Central memory CD8-positive, alpha-beta T cell (primary cell): ENCODE measurements at places on chromosomes 5 and 9.
A peak's percentile ranks its signal among the peaks of the same experiment; 100 is the strongest.

DNA sequence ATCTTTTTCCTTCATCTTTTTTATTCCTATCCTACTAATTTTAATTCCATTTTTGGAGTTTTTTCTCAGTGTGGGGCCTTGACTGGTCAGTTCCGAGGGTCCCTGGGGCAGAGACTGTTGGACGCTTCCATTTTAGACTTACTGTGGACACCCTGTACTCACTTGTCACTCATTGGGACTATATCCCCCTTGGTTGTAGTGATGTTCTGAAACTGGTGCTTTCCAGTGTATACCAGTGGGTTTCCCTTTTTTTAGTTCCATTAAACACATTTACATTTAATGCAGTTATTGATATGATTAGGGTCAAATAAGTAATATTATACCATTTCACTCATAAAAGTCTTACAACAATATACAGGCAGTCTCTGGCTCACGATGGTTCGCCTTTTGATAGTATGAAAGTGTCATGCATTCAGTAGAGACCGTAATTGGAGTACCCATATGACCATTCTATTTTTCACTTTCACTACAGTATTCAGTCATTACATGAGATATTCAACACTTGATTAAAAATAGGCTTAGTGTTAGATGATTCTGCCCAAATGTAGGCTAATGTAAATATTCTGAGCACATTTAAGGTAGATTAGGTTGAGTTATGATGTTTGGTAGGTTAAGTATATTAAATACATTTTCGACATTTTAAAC lies 46.0 kb downstream of the CNOT6 start:
- no peaks in the 10 kb centered on the region for H3K27me3 ChIP-seq
- no peak overlapping the region for H3K4me3 ChIP-seq
- no peak for DNase-seq
- H3K27ac ChIP-seq, result peak overlapping the region; percentile 88
- H3K4me1 ChIP-seq, result peaks cover 15% of the 10 kb centered on the region

- H3K4me1 ChIP-seq, result no peaks in the 10 kb centered on the region
- H3K27ac ChIP-seq, result no peak overlapping the region
- H3K27me3 ChIP-seq, result no peaks in the 10 kb centered on the region
- DNase-seq, result no peak
- H3K36me3 ChIP-seq, result no peaks in the 10 kb centered on the region
- H3K4me3 ChIP-seq, result no peak overlapping the region
Measured at GRCh38 chr5:68459093-68459809, 243.7 kb downstream of the PIK3R1 start.

DNA sequence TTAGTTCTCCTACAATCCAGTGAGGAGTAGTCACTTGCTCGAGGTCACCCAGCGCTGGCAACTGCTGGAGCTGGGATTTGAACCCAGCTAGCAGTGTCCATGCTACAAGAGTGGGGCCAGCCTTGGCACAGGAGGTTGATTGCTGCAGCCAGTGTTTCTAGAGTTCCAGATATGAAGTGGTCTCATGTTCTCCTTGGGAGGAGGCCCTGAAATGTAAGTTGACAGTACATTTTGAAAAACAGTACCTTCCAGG lies 802 bp downstream of the CCDC107 start:
- peaks cover 44% of the 10 kb centered on the region for H3K36me3 ChIP-seq
- H3K4me3 ChIP-seq, result peak overlapping the region; percentile 91
- H3K27ac ChIP-seq, result peak overlapping the region; percentile 100
- no peak for DNase-seq
- no peaks in the 10 kb centered on the region for H3K27me3 ChIP-seq

GRCh38 chr5:79562351-79563246 lies 48.7 kb upstream of the HOMER1 start:
- no peak for DNase-seq
- H3K27me3 ChIP-seq, result no peaks in the 10 kb centered on the region
- peaks cover 8% of the 10 kb centered on the region for H3K4me1 ChIP-seq
- H3K27ac ChIP-seq, result no peak overlapping the region
- no peak overlapping the region for H3K4me3 ChIP-seq
- H3K36me3 ChIP-seq, result peaks cover 2% of the 10 kb centered on the region

DNA sequence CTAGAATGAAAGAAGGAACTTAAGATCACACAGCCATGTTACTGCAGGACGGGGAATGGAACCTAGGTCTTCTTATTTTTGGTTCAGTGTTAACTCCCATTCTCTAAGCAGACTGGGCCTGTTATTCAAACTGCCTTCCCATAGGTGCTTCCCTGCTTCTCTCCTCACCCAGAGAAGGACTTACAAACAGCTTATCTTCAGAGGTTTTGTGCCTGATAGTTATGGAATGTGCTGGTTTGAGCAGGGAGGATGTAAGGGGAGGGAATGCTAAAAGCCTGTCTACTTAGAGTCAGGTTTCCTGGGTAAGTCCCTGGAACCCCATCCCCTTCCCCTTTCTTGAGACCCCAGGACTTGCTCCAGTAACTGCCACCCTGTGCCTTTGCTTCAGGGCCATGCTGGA lies 4.2 kb upstream of the PSMD5 start:
- H3K4me3 ChIP-seq, result peak overlapping the region; percentile 16
- DNase-seq, result no peak
- peaks cover 66% of the 10 kb centered on the region for H3K4me1 ChIP-seq
- peak overlapping the region; percentile 99 for H3K27ac ChIP-seq

GRCh38 chr5:91206734-91207133 lies 176.4 kb downstream of the ARRDC3 start:
- H3K27ac ChIP-seq, result no peak overlapping the region
- H3K27me3 ChIP-seq, result peaks cover 8% of the 10 kb centered on the region
- H3K4me3 ChIP-seq, result no peak overlapping the region
- DNase-seq, result no peak
- H3K4me1 ChIP-seq, result no peaks in the 10 kb centered on the region

DNA sequence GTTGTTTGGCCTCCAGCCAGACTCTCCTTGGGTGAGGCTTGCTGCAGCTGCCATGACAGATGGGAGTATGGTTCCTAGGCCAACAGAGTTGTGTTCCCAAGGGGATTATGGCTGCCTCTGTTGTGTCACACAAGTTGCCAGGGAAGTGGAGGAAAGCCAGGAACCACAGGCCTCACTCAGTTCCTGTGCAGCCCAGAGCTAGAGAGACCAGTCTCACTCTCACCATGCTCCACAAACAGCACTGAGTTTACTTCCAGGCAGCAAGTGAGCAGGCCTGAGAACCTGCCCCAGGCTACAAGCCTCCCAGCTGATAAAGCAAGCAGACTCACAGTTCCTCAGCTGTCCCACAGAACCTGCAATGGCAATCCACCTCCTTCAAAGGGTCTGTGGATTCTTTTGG lies 273.6 kb upstream of the TAS2R1 start:
- H3K4me3 ChIP-seq, result no peak overlapping the region
- H3K27ac ChIP-seq, result no peak overlapping the region
- H3K4me1 ChIP-seq, result no peaks in the 10 kb centered on the region
- no peaks in the 10 kb centered on the region for H3K27me3 ChIP-seq
- no peaks in the 10 kb centered on the region for H3K36me3 ChIP-seq

GRCh38 chr9:112224401-112225289 lies 49.5 kb upstream of the SUSD1 start:
- H3K4me1 ChIP-seq, result peaks cover 12% of the 10 kb centered on the region
- H3K4me3 ChIP-seq, result no peak overlapping the region
- H3K36me3 ChIP-seq, result peaks cover 58% of the 10 kb centered on the region

DNA sequence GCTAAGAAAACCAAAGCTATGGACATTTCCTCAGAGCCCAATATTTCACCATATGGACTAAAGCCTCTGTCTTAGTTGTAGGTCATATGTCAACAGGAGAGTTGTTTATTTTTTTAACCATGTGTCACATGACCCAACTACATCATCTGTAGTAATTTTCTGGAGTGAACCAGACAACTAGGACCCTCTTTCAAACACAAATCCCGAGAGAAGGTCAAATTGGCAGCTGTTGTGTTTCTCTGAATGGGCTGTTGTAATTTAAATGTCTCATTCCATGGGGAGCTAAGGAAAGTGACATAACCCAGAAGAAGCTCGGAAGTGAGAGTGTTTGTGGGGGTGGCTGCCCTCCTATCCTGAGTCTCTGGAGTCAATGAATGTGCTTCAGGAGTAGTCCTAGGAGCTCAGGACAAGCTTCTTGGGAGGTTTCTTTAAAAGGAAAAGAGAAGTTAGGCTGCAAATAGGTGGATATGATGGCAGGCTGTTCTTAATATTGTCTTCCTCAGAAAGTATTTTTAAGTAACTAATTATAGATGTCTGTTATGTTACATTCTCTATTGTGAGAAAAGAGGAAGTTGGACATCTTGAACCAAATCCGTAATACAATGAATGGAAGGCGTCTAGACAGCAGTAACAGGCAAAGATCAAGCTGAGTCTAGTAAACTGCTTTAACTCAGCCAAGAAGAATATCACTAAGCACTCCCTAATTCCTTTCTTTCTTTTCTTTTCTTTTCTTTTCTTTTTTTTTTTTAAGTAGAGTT lies 50.1 kb downstream of the TMEM167A start:
- no peaks in the 10 kb centered on the region for H3K4me1 ChIP-seq
- H3K27me3 ChIP-seq, result peaks cover 4% of the 10 kb centered on the region
- no peak overlapping the region for H3K27ac ChIP-seq
- no peak overlapping the region for H3K4me3 ChIP-seq
- no peaks in the 10 kb centered on the region for H3K36me3 ChIP-seq
- DNase-seq, result no peak

GRCh38 chr5:168773226-168773625 lies 194.1 kb upstream of the PANK3 start:
- H3K4me3 ChIP-seq, result no peak overlapping the region
- peaks cover 37% of the 10 kb centered on the region for H3K27me3 ChIP-seq
- H3K4me1 ChIP-seq, result no peaks in the 10 kb centered on the region
- H3K27ac ChIP-seq, result no peak overlapping the region
- H3K36me3 ChIP-seq, result peaks cover 2% of the 10 kb centered on the region

GRCh38 chr5:165573445-165573844 lies 2068.0 kb downstream of the MAT2B start:
- no peak overlapping the region for H3K27ac ChIP-seq
- H3K4me1 ChIP-seq, result no peaks in the 10 kb centered on the region
- DNase-seq, result no peak
- H3K4me3 ChIP-seq, result no peak overlapping the region
- no peaks in the 10 kb centered on the region for H3K36me3 ChIP-seq

DNA sequence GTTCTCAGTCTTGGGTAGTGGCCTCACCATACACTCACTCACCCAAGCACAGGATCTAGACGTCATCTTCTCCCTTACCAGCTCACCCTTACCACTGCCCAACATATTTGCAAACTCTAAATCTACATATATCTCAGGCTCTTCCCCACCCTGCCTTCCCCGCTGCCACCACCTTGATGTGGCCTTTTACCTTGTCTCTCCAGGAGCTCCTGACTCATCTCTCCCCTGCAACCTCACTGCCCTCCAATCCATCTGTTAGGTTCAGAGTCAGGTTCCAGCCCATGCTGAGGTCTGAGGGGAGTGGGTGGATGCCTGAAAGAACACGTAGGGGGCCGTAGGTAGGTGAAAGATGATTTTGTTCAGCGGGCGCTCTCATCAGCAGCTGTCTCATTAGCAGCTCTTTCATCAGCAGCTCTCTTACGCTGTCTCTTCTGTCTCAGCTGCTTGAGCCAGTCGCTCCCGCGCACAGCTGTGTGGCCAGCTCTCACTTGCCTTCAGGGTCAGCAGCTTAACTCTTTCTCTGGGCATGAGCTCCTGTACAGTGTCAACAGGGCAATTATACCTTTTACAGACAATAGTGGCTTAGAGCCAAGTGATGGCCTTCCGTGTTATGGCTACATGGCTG lies 23.1 kb upstream of the CKMT2 start:
- no peak overlapping the region for H3K4me3 ChIP-seq
- H3K4me1 ChIP-seq, result no peaks in the 10 kb centered on the region
- H3K36me3 ChIP-seq, result peaks cover 9% of the 10 kb centered on the region
- no peak for DNase-seq
- no peaks in the 10 kb centered on the region for H3K27me3 ChIP-seq

DNA sequence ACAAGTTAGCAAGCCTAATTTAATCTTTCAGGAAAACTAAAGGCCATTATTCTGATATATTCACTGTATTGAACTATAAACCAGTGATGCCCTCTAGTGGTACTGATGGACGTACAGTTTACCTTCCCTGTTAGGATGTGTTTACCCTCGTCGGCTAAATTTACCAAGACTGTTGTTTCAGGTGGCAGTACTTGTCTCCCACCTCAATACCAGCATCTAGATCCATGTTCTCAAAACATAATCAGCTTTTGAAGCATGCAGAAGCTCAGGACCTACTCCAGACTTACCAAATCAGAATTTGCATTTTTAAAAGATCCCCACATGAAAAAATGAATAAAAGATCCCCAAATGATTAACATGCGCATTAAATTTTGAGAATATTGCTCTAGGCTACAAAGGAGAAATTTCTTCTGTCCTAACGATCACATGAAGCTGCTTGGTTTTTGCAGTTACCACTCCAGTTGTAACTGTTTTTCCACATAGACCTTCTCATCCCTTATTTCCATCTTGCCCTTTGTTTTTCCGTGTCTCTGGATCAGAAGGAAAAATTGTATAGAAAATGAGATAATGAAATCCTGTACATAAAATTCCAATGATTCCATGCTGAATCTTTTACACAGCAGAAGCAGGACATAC lies 3.2 kb upstream of the BAAT start:
- H3K27ac ChIP-seq, result peak overlapping the region; percentile 73
- DNase-seq, result no peak
- no peak overlapping the region for H3K4me3 ChIP-seq

DNA sequence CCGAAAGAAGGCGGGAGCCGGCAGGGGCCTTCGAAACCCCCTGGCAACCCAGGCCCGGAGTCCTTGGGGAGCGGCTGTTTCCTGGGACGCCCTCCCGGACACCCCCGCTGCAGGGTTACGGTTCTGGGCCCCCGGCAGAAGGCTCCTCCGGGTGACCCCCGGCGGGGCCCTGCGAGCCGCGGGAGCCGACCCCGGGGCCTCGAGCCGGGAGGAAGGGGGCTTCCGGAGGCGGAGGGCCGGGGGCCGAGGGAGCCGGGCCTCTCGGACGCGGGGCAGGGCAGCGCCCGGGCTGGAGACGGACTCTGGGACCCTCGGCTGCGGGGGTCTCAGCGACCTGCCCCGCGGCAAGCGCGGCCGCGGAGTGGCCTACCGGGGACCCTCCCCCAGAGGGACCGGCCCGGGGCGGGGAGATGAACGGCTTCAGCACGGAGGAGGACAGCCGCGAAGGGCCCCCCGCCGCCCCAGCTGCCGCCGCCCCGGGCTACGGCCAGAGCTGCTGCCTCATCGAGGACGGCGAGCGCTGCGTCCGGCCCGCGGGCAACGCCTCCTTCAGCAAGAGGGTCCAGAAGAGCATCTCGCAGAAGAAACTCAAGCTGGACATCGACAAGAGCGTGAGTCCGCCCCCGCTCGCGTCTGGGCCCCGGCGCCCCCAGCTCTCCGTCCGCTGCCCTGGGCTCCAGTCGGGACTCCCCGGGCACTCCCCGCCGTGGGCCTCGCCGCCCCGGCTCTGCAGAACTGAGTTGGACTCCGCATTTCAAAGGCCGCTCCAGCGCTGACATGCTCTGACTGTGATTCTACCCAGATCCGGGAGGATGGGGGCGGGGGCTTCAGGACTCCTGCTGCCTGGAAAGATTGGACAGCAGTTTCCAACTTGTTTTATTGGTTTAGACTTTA lies 645 bp downstream of the SAP30L start:
- peaks cover 72% of the 10 kb centered on the region for H3K4me1 ChIP-seq
- no peaks in the 10 kb centered on the region for H3K27me3 ChIP-seq
- no peak for DNase-seq

- peaks cover 80% of the 10 kb centered on the region for H3K27me3 ChIP-seq
- H3K36me3 ChIP-seq, result no peaks in the 10 kb centered on the region
- H3K27ac ChIP-seq, result no peak overlapping the region
- H3K4me1 ChIP-seq, result no peaks in the 10 kb centered on the region
- no peak for DNase-seq
Measured at GRCh38 chr5:141733198-141733597, 51.2 kb upstream of the ARAP3 start.
